Mesenchymal stem cell (in vitro differentiated cells and primary cell): ENCODE measurements at places on chromosomes 7 and 10.

DNA sequence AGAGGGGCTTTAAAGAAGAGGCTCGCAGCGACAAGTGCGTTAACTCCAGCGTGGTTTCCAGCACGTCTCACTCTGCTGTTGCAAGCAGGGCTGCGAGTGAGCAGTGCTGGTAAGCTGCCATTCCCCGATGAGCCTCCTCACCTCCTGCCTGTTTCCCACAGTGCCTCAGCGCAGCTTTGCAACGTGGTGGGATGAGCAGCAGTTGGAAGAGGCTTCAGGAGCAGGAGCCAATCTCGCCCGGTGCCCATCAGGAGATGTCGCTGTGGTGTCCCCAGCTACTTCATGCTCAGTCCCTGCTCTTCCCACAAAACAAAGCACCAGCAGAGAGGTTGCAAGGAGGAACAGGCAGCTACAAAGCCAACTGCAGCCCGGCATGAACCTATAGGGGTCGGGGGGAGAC is 2.4 kb upstream of the ADARB2 start:
- no peak overlapping the region for H3K27ac ChIP-seq
- H3K36me3 ChIP-seq, result no peaks in the 10 kb centered on the region
- no peak for DNase-seq
- H3K4me3 ChIP-seq, result no peak overlapping the region

GRCh38 chr7:144785521-144785920 is 50.3 kb downstream of the TPK1 start:
- H3K4me1 ChIP-seq, result no peaks in the 10 kb centered on the region
- H3K4me3 ChIP-seq, result no peak overlapping the region
- no peaks in the 10 kb centered on the region for H3K36me3 ChIP-seq
- DNase-seq, result no peak
- H3K27ac ChIP-seq, result no peak overlapping the region

GRCh38 chr10:68832601-68833000 is 5.3 kb downstream of the STOX1 start:
- no peak for DNase-seq
- H3K27me3 ChIP-seq, result peaks cover 18% of the 10 kb centered on the region
- H3K4me3 ChIP-seq, result no peak overlapping the region
- H3K4me1 ChIP-seq, result peaks cover 5% of the 10 kb centered on the region
- H3K36me3 ChIP-seq, result no peaks in the 10 kb centered on the region

DNA sequence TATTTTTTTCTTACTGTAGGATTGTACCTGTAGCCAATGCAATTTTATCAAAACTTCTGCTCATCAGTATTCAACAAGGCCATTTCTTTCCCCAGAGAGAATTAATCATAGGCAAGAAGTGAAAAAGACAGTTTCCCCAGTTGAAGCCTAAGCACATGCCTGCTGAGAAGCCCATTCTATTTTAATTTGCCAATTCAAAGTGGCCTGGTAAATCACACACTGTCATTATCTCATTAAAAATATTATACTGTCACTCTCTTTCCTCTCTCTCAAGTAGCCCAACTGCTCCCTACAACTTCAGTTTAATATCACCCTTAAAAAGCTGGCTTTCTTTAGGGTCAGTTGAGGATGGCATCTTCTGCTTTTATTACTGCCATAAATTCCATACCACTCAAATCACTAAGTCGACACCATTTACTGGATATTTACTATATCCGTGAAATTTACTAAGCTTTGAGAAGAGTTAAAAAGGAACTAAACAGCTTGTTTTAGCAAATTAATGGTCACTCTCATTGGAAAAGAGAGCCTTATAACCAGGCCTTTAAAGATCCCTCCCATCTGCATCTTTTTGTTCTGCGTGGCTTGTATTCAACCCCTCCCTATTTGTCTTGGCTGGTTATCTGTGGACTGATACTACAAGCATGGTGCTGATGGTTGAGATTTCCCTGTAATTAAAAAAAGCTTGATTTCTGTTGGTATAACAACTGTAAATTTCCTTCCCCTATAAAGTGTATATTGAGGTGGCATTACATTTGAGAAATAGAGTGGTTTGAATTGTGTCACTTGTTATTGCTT is 30.6 kb downstream of the COL28A1 start:
- no peak for DNase-seq
- no peaks in the 10 kb centered on the region for H3K27me3 ChIP-seq
- H3K4me3 ChIP-seq, result no peak overlapping the region
- no peaks in the 10 kb centered on the region for H3K36me3 ChIP-seq
- no peaks in the 10 kb centered on the region for H3K4me1 ChIP-seq

DNA sequence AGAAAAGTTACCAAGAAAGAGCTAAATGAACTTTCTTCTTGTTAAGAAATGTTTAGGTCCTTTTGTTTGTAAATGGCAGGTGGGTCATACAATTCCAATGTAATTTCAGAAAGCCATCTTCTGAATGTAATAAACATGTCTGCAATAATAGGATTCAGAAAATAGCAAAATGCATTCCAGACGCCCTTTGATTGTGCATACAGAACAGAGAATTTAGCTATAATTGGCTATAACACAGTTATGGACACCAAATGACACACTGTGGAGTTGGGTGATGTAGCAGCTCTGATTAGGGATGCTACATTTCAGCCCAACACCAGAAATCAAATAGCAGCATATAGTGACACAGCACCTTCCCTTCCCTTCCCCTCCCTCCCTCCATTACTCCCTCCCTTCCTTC is 240.8 kb downstream of the SNX10 start:
- H3K27ac ChIP-seq, result no peak overlapping the region
- H3K4me3 ChIP-seq, result no peak overlapping the region
- peaks cover 28% of the 10 kb centered on the region for H3K27me3 ChIP-seq
- no peak for DNase-seq
- H3K4me1 ChIP-seq, result no peaks in the 10 kb centered on the region

DNA sequence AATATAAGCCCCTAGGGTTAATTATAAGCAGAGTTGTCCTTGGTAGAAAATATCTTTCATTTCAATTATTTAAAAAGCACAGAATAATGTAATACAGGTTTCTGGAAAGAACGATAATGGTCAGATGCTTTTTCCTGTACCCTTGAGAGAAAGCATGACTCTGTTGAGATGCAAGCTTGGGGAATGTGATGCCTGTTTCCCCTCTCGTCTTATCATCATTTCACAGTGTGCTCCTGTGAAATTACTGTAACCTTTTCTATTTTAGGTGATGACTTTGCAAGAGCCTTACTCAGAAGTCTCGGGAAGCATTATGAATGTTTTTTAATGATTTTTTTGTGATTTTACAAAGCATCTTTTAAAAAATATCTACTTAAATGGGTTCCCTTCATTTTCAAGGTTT is 243.0 kb downstream of the POLR1F start:
- H3K4me3 ChIP-seq, result no peak overlapping the region
- no peaks in the 10 kb centered on the region for H3K36me3 ChIP-seq
- no peaks in the 10 kb centered on the region for H3K27me3 ChIP-seq
- no peak overlapping the region for H3K27ac ChIP-seq
- H3K4me1 ChIP-seq, result no peaks in the 10 kb centered on the region

- no peaks in the 10 kb centered on the region for H3K27me3 ChIP-seq
- H3K36me3 ChIP-seq, result no peaks in the 10 kb centered on the region
- peaks cover 4% of the 10 kb centered on the region for H3K4me1 ChIP-seq
Observed at GRCh38 chr7:6205971-6206660, 66.3 kb downstream of the CYTH3 start.

- no peak overlapping the region for H3K27ac ChIP-seq
- no peak for DNase-seq
- no peaks in the 10 kb centered on the region for H3K4me1 ChIP-seq
- H3K27me3 ChIP-seq, result no peaks in the 10 kb centered on the region
- H3K4me3 ChIP-seq, result no peak overlapping the region
Observed at GRCh38 chr7:12987238-12987637, 299.8 kb downstream of the ARL4A start.

DNA sequence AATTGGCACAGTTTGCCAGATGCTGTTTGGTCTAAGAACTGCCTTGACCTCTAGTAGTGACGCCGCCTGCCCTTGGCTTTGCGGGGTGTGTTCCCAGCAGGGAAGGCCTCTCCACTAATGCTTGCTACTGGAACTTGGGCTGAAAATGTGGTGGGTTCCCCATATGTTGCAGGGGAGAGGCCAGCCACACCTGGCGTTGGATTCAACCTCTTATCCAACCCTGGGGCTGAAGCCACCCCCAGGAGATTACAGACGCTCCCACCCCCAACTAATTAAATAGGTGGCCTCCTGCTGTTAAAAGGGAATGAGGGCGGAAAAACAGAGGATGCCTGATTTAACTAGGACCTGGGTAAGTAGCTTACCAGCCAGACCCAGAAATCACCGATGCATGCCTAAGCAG is 19.2 kb upstream of the ATOH7 start:
- H3K27ac ChIP-seq, result no peak overlapping the region
- peak overlapping the region; percentile 20 for H3K4me3 ChIP-seq
- peaks cover 4% of the 10 kb centered on the region for H3K27me3 ChIP-seq
- DNase-seq, result no peak
- H3K36me3 ChIP-seq, result no peaks in the 10 kb centered on the region

- H3K36me3 ChIP-seq, result no peaks in the 10 kb centered on the region
- H3K4me3 ChIP-seq, result no peak overlapping the region
- H3K4me1 ChIP-seq, result no peaks in the 10 kb centered on the region
- DNase-seq, result no peak
- H3K27me3 ChIP-seq, result no peaks in the 10 kb centered on the region
- no peak overlapping the region for H3K27ac ChIP-seq
Observed at GRCh38 chr10:18341055-18341454, 200.8 kb downstream of the CACNB2 start.

DNA sequence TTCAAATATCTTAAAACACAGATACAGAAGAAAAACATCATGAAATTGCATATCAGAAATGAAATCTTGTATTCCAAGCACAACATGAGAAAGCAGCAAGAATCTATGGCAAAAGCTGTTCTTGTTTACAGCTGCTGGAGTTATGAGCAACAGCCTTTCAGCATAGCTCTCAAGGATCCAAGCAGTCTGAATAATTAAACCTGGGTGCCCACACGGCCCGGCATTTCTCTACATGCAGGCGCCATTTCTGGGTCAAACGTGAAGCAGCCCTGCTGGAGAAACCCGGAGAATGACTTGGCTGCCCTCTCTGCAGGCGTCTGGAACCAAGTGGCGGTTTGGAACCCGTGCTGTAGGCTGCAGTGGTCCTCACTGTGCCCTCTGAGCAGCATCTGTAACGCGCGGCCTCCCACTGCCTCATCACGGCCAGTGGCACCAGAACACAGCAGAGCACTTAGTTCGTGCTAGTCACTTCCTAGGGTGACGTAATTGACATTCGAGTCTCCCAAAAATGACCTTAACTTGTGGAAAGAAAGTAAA is 213.0 kb downstream of the TCERG1L start:
- H3K27me3 ChIP-seq, result no peaks in the 10 kb centered on the region
- H3K4me3 ChIP-seq, result no peak overlapping the region
- no peaks in the 10 kb centered on the region for H3K36me3 ChIP-seq
- H3K4me1 ChIP-seq, result no peaks in the 10 kb centered on the region

DNA sequence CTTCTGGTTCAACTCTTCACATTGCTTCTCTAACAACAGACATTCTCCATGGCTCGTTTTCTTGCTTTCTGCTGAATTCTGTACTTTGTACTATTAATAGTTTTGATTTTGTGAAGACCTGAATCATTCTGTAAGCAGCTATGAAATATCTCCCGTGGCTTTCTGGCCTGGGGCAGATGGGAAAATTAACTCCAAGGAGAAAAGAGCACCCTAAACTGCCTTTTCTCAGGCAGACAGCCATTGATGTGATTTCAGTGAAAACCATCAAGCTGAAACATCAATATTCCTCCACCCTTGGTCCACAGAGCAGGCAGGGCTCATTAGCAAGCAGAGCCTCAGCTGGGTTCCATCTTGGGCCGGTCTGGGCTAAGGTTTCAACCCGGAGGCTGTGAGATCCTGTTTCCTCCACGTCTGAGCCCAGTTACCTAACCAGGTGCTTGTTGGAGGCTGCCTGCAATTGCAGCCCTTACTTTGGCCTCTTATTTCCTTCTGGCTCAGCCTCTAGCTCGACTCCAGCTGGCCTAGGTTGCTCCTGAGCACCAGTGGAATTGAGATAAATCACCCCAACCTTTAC is 21.1 kb upstream of the EZH2 start:
- H3K4me1 ChIP-seq, result peaks cover 2% of the 10 kb centered on the region
- DNase-seq, result no peak
- H3K27me3 ChIP-seq, result peaks cover 25% of the 10 kb centered on the region
- H3K36me3 ChIP-seq, result no peaks in the 10 kb centered on the region
- H3K4me3 ChIP-seq, result no peak overlapping the region

DNA sequence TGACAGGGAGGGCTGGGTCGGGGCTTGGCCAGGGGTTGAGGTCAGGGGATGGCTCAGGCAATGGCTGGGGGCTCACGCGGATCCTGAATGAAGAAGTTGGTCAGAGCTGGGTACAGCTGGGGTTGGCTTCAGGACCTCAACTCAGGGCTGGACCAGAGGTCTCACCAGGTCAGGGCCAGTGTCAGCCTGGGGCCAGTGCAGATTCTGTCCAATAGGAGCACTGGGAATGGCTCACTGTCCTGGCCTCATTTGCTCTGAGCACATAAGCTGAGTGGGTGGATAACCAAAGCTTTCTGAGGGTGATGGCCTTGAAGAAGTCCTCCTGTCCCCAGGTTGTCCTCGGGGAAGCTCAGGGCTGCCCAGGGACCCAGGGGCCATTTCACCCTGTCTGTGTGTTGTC is 54.9 kb upstream of the PCBD1 start:
- no peaks in the 10 kb centered on the region for H3K4me1 ChIP-seq
- no peak for DNase-seq
- H3K27ac ChIP-seq, result no peak overlapping the region
- H3K36me3 ChIP-seq, result no peaks in the 10 kb centered on the region
- H3K4me3 ChIP-seq, result no peak overlapping the region

DNA sequence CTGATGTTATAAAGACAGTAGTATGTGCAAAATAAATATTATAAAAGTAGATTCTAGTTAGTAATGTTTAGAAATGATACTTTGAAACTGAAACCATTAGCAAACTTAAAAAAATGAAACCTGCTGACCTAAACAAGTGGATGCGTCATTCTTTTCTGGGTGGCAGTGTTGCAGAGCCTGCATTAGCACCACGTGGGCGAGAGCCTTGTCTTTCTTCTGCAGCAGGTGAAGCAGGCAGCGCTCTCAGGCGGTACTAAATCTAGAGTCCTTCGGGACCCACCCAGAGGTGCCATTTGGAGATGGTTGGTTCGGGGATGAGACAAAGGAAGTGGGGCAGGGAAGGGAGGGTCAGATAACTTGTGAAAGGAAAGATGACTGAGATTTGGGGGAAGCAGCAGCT is 759.1 kb upstream of the IGFBP3 start:
- H3K4me1 ChIP-seq, result peaks cover 12% of the 10 kb centered on the region
- H3K27ac ChIP-seq, result no peak overlapping the region
- no peak overlapping the region for H3K4me3 ChIP-seq
- DNase-seq, result peak; percentile 8

- H3K4me1 ChIP-seq, result no peaks in the 10 kb centered on the region
- peak; percentile 64 for DNase-seq
- no peaks in the 10 kb centered on the region for H3K36me3 ChIP-seq
- no peak overlapping the region for H3K4me3 ChIP-seq
Observed at GRCh38 chr10:30751678-30752331, 122.3 kb upstream of the LYZL2 start.

GRCh38 chr10:112755446-112756234 is 194.4 kb upstream of the TCF7L2 start:
- H3K36me3 ChIP-seq, result no peaks in the 10 kb centered on the region
- no peak overlapping the region for H3K27ac ChIP-seq
- H3K4me1 ChIP-seq, result peaks cover 8% of the 10 kb centered on the region
- DNase-seq, result no peak

GRCh38 chr10:22630234-22631174 is 83.9 kb downstream of the PIP4K2A start:
- no peaks in the 10 kb centered on the region for H3K27me3 ChIP-seq
- peaks cover 9% of the 10 kb centered on the region for H3K4me1 ChIP-seq
- no peak overlapping the region for H3K27ac ChIP-seq
- DNase-seq, result peak; percentile 87

GRCh38 chr7:96285579-96285978 is 36.3 kb downstream of the SLC25A13 start:
- H3K36me3 ChIP-seq, result no peaks in the 10 kb centered on the region
- H3K27me3 ChIP-seq, result no peaks in the 10 kb centered on the region
- peaks cover 1% of the 10 kb centered on the region for H3K4me1 ChIP-seq
- no peak overlapping the region for H3K4me3 ChIP-seq
